ENCODE measurements at places on chromosomes 1 and 21.

DNA sequence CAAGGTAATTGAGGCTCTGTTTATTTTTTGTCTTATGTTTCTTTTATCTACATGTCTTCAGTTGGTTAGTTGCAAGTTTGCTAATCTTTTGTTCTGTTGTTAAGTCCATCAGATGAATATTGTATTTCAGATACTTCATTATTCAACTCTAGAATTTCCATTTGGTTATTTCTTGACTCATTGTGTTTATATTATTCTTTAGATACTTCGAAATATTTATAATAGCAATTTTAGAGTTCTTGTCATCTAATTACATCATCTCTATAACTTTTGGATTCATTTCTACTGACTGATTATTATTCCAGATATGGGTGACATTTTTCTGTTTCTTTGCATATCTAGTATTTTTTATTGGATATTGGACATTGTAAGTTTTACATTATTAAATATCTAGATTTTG is 405.6 kb downstream of the PLPP3 start:
- DNase-seq: no peak

GRCh38 chr1:206833801-206834200 is 31.6 kb upstream of the IL20 start:
- no peak for DNase-seq

- DNase-seq: no peak
Measured at GRCh38 chr1:51305371-51305823, 25.0 kb downstream of the TTC39A start.

- no peak for DNase-seq
Measured at GRCh38 chr1:214897581-214897980, 185.0 kb upstream of the KCNK2 start.

DNA sequence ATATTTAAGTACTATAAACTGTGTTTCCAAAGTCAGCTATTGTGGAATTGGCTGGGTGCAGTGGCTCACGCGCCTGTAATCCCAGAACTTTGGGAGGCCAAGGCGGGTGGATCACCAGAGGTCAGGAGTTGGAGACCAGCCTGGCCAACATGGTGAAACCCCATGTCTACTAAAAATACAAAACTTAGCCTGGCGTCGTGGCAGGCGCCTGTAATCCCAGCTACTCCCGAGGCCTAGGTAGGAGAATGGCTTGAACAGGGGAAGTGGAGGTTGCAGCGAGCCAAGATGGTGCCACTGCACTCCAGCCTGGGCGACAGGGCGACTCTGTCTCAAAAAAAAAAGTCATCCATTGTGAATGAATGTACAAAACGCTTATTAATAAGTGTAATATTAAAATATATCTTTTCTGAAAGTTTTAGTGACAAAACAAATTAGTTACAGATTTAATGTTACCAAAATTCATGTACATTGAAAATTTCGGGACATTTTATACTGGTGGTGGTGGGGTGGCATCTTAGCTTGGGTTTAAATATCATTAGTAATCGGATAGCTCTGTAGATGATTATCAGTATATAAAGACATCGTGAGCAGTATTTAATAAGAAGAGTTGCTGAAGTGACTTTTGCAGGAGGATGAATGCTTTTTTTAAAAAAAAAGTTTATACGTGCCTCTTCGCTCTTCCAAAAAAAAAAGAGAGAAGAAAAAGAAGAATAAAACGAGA is 503 bp upstream of the SRSF11 start:
- DNase-seq: no peak

DNA sequence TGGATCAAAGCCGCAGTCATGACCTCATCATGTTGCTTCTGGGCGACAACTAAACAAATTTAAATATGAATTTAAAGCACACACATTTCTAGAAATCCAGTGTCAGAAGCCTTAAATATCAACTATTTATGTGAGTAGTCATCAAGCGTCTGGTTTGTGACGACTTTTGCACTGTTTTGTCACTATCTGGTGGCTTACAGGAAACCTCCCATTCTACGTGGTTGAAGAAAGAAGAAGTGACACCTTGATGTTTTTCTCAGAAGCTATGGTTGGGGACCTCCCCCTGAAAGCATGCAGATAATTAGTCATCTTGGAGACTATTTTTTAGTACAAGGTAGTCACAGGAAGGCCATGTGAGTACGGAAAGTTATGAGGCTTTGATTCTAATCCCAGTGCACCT is 58.5 kb downstream of the TENT5C start:
- DNase-seq: no peak

- DNase-seq: no peak
Measured at GRCh38 chr1:183101841-183102276, 78.6 kb downstream of the LAMC1 start.
